ENCODE measurements at places on chromosomes 1 and 21.

- no peak for DNase-seq
These were observed 1.2 kb downstream of the HJV start for GRCh38 chr1:146020058-146021049.

DNA sequence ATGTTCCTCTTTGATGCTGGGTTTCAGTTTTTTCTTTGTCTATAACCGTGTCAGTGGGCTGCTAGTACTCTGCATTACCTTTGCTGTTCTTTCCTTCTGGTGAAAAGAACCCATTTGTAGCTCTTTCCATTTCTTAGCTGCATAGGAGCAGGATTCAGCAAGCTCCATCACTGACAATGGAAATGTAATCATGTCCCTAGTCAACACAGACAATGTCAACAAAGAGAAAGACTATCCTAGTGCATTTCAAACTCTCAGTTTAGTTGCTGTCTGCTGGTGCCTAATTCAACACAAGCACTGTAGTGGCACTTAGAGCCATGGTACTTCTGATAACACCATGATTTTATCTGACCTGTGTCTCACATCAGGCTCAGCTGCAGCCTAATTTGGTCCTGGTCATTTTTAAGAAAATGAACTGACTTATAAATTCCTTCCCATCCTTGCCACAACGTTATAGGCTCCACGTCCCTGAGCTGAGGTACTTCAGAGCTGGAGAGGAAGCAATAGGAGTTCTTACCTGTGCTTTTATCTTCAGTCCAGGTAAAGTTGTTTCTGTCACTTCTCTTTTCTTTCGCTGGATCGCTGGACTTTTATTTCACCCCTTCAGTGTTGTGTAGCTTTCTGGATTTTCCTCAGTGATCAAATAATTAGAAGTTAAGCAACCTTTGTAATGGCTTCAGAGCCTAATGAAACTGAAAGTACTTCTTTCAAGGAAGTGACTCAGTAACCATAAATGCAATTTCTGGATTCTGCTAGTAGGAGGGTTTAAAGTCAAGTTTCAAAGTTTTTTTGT lies at the start of gene GBP3:
GBP3 (minus strand) TSS at position 700 of the 793 bp plus-strand sequence. CDS start 2,145 bp downstream, outside the sequence.
- peak; percentile 47 for DNase-seq

DNA sequence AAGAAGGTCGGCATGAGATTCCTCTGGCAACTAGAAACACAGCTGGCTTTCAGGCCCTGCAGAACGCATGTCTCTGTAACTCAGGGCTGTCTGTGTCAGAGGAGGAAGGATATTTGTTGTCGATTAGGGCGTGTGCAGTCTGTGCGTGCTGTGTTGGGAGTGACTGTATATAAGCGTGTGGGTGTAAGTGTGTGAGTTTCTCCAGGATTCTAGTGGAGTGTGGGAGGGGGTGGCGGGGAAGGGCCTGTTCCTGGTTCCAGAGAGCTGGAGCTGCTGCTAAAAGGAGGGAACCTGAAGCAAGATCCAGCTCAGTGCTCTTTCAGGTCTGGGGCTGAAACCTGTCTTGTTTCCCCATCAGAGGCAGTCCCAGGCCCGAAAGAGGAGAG lies 74.3 kb downstream of the SLC16A1 start:
- DNase-seq, result no peak

- DNase-seq, result peak; percentile 16
These were observed 50.8 kb downstream of the HS2ST1 start for GRCh38 chr1:86965012-86965826.

GRCh38 chr1:195097316-195097715 lies 1510.9 kb downstream of the KCNT2 start:
- no peak for DNase-seq

- no peak for DNase-seq
These were observed 42.2 kb downstream of the GIPC2 start for GRCh38 chr1:78088015-78088414.

- no peak for DNase-seq
These were observed 123.9 kb downstream of the GLIS1 start for GRCh38 chr1:53615101-53615500.

DNA sequence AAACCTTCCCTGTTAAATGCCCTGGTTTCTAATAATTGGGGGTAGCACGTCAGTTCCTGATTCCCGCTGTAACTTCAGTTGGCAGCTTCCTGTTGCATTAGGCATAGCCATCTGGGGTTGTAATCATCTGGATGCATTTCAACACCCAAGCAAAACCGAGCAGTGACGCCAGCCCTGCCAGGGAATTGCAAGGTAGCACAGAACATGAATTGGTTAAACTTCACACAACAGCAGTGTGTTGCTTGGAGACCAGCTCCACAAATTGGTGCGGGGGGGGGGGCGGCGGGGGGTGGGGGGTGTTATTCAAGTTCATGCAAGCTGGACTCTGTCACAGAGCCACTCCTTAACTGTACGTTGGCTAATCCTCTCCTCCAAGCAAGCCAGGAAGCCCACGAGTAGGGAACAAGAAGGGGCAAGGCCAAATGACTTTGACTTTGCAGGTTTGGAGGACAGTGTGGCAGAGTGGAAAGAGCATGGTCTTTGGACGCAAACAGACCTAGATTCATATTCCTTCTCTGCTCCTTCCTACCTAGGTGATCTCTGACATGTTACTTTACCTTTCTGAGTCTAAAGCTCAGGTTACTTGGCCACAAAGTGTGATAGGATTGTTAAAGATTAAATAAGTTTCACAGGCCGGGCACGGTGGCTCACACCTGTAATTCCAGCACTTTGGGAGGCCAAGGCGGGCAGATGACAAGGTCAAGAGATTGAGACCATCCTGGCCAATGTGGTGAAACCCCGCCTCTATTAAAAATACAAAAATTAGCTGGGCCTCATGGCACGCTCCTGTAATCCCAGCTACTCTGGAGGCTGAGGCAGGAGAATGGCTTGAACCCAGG lies 4.7 kb downstream of the LAX1 start:
- DNase-seq, result no peak

- DNase-seq, result no peak
These were observed 125.5 kb upstream of the HNRNPU start for GRCh38 chr1:244989813-244990212.

- no peak for DNase-seq
These were observed 15.6 kb downstream of the HLX start for GRCh38 chr1:220894924-220895256.

GRCh38 chr21:33256019-33256418 lies 10.1 kb upstream of the IL10RB start:
- DNase-seq, result no peak

- DNase-seq, result no peak
These were observed 25.7 kb upstream of the MACF1 start for GRCh38 chr1:39178541-39179431.

- no peak for DNase-seq
These were observed 3.5 kb downstream of the YOD1 start for GRCh38 chr1:207047505-207047904.

- DNase-seq, result no peak
These were observed 247.3 kb downstream of the FOXD2 start for GRCh38 chr1:47684964-47685762.

- no peak for DNase-seq
These were observed 34.4 kb upstream of the HP1BP3 start for GRCh38 chr1:20821466-20821865.

GRCh38 chr1:200029822-200030152 lies 2.3 kb downstream of the NR5A2 start:
- no peak for DNase-seq

DNA sequence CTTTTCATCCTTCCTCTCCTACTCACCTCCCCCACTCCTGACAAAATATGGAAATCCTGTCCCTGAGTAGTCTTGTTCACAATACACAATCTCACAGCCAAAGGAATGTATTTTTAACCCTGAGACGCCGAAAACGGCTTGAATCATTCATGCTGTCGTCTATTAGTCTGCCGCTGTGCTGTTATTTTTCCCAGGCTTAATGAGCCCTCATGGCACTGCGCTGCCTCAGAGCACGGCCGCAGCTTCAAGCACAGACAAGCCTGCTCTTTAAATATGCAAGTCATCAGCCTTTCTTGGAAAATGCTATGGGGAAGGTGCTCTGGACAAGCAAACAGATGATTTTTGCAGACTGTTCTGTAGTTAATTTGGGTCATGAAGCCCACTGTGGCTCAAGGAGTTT lies 302.7 kb downstream of the DISC1 start:
- DNase-seq, result no peak

DNA sequence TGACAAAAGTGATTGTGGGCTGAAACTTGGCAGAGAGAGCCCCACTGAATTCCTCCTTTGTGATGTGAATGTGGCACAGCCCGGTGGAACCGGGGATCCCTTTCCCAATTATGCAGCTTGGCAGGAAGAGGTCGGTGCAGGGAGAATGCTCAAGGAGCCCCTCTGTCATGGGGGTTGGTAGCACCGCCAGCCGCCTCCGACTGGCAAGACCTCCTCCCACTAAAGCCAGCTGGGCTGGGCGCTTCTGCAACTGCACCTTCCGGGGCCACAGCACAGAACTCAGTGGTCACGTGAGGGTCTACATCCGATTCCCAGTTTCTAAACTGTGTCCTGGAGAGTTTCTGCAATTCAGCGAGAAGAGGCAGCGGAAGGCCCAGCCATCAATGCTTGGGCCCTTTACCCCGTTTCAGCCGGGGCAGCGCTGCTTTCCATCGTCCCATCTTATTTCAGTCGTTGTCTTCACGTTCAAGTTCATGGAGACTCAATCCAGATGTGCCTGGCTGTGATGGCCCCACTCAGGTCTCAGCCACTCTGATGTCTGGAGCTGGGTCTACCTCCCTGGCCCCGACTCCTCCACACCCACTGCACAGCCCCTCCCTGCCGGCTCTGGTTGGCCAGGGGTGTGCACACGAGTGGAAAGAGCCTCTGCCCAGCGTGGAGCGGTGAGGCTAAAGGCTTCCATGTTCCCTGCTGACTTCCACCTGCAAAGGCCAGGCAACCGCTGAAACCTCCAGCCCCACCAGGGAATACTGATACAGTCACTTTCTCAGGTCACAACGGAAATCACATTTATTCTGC lies 39.8 kb upstream of the FHAD1 start:
- no peak for DNase-seq

DNA sequence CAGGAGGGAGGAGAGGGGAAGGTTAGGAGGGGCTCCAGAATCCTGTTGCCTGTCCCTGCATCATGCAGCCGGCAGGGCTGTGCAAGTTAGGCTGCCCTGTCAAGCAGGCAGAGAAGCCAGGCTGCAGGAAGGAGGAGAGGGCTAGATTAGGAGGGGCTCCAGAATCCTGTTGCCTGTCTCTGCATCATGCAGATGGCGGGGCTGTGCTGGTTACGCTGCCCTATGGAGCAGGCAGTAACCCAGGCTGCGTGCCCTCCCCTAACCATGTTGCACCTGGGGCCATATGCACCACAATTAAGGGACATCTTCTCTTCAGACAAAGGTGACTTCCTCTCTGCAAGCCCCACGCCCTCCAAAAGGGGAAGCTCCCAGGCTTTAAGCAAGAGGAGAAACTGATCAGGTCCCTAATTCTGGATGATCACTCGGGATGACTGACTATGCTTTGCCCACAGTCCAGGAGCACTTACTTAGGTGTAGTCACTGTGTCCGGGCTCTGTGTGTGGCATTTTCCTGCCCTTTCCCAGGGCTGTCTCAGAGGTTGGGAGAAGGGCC lies 457.4 kb downstream of the SETD4 start:
- no peak for DNase-seq

- DNase-seq, result no peak
These were observed 14.9 kb downstream of the SLC26A9 start for GRCh38 chr1:205928317-205928716.

GRCh38 chr1:163440090-163440489 lies 118.3 kb downstream of the NUF2 start:
- no peak for DNase-seq

DNA sequence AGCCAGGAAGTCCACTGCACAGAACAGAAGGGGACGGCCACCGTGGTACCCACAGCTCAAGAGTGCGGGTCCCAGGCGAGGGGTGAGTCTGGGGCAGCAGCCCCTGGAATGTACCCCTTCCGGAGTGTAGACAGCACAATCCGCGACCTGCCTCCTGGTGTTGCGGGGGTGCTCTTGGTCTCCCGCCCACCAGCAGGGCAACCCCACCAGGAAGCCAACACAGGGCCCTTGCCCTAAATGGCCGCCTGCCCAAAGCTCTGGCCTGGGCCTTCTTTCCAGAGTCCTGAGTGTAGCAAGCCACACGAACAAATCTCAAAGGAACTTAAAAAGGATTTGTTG lies 1.1 kb upstream of the SLC19A1 start:
- DNase-seq, result no peak

- no peak for DNase-seq
These were observed 165.9 kb upstream of the CACNA1E start for GRCh38 chr1:181317261-181317930.

DNA sequence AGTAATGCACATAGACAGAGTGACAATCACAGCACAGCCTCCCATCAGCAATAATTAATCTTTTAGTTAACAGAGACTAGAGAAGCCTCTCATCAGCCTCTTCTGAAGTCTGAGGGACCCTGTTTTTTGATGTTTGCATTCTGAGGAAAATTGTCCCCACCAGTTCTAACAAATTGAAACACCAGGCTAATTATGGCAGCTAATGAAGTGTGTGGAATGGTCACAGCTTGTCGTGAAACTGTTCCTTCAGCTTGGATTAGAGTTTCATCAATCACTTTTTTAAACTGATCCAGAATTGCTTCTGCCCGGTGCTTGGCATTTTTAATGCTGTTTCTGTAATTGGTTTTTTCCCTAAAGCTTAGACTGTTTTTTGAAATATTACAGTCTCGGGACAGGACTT lies 208.0 kb downstream of the SPATA17 start:
- DNase-seq, result no peak

- no peak for DNase-seq
These were observed 17.5 kb downstream of the RHOU start for GRCh38 chr1:228752675-228753265.

GRCh38 chr1:21622466-21623315 lies 46.5 kb downstream of the RAP1GAP start:
- peak; percentile 77 for DNase-seq

GRCh38 chr1:31199949-31200348 lies 39.7 kb downstream of the NKAIN1 start:
- DNase-seq, result no peak

DNA sequence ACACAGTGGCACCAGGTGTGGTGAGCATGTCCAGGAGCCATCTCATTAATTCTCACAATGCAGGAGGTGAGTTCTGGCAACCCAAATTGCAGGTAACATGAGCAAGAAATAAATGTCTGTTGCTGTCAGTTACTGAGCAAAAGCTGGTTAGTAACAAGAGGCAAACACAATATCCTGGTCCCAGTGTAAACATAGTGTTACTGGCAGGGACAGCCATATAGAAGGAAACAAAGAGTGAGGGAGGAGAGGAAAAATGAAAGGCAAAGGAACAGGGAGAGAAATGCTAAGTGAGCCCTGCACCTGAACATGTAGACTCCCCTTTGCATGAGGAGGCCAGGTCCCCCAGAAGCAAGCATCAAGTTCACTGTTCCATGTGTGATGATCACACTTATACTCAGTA lies 203.6 kb downstream of the TRABD2B start:
- no peak for DNase-seq
